Fibroblast of the aortic adventitia (primary cell): ENCODE measurements at places on chromosomes 13 and 19.

- no peak for DNase-seq
These were observed 67.4 kb upstream of the EDNRB start for GRCh38 chr13:77985866-77986636.

- no peak for DNase-seq
These were observed 1008.0 kb downstream of the PCDH9 start for GRCh38 chr13:66222127-66222526.

- peak; percentile 61 for DNase-seq
These were observed 19.6 kb downstream of the AP2A1 start for GRCh38 chr19:49786376-49786820.

DNA sequence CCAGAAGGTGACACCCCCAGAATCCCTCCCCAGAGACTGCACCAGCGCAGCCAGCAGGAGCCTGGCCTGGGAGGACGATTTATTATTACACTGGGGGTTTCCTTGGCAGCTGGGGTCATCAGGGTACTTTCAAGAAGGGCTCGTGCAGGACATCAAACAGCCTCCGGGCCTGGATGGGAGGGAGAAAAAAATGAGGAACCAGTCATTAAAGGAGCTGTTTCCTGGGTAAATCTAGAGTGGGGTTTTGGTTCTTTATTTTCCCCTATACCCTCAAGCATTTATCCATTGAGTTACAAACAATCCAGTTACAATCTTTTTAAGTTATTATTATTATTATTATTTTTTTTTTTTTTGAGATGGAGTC, 3.1 kb downstream of the POLR1G start:
- no peak for DNase-seq

- peak; percentile 58 for DNase-seq
These were observed 5.7 kb upstream of the PEX11G start for GRCh38 chr19:7494416-7495098.

DNA sequence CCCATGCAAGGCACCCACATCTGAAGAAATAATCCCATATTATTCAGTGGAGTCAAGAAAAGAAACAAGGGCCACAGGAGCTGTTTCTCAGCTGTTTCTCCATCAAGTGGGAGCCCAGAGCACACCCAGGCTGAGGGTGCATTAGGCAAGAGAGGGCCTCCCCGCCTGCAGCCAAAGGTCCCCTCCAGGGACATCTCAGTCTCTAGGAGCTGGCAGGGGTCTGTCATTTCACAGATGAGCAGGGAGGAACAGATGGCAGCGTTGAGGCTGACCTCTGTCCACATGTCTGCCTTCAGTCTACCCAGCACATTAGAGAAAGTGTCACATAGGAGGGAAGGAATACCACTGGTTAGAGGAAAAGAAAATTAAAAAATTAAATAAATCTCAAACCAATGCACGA, 157.7 kb downstream of the ZNF536 start:
- DNase-seq = no peak

- no peak for DNase-seq
These were observed 102.6 kb upstream of the RNF113B start for GRCh38 chr13:98279473-98280175.

GRCh38 chr13:48477191-48477855, 55.6 kb downstream of the RCBTB2 start:
- DNase-seq = no peak

DNA sequence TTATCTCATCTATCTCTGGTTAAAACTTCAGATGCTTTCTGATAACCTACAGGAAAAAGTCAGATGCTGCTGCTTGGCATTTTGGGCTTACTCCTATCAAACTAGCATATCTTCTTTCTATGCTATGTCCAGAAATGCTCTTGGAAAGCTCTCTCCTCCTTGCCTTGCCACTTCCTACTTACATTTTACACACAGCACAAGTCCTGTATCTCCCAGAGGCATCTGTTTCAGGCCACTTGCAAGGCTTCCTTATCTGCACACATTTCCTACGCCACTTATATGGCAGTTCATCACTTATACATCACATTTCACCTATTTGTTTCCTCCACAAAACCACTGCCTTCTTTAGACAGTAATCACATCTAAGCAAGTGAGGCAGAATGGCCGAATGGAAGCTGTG, 220.3 kb downstream of the DNAJC15 start:
- no peak for DNase-seq

DNA sequence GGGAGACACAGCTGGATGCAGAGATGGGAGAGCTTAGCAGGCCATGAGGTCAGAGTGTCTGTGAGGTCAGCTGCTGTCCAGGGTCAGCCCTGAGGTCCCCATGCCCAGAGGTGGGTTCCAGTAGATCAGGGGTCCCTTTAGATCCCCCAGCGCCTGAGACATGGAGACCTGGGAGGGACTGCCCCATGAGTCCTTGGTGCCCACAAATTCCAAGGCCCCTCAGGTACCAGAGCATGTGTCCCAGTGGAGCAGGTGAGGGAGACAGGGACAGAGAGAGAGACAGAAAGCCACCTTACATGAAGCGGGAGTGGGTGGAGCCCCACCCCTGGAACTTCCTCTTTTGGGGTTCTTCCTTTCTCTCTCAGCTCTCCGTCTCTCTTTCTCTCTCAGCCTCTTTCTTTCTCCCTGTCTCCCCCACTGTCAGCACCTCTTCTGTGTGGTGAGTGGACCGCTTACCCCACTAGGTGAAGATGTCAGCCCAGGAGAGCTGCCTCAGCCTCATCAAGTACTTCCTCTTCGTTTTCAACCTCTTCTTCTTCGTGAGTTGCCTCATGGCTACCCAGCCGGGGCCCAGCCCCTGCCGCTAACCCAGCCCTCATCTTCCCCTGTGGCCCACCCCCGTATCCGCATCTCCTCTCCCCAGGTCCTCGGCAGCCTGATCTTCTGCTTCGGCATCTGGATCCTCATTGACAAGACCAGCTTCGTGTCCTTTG, at the start of gene CD37:
TSS of gene CD37 (plus strand) at position 336 of the 713 bp plus-strand sequence. CDS start at position 471, 135 bp downstream.
- no peak for DNase-seq

- peak; percentile 56 for DNase-seq
These were observed 66.8 kb upstream of the RAP2A start for GRCh38 chr13:97367016-97367822.

DNA sequence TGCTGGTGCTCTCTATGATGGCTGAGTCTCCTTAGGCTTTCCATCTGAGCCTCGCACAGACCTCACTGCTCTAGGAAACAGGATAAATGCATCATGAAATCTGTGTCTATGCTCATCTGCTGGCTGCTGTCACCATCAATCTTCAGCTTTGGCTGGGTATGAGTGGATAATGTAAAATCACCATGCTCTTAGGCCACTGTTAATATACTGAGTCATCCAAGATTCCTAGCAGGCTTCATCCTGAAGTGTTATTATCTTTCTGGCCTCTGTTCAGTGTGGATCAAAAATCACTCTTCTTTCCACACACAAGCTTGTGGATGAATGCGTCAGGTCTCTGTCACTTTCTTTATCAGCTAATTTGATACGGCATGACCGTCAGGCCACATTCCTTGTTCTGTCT, 317.4 kb downstream of the NALCN start:
- no peak for DNase-seq

- DNase-seq = no peak
These were observed 81.4 kb downstream of the IRS2 start for GRCh38 chr13:109704771-109705635.

- DNase-seq = no peak
These were observed 426.9 kb upstream of the NBEA start for GRCh38 chr13:34515201-34515600.

- DNase-seq = peak; percentile 15
These were observed 24.4 kb downstream of the EPSTI1 start for GRCh38 chr13:42967660-42968059.

DNA sequence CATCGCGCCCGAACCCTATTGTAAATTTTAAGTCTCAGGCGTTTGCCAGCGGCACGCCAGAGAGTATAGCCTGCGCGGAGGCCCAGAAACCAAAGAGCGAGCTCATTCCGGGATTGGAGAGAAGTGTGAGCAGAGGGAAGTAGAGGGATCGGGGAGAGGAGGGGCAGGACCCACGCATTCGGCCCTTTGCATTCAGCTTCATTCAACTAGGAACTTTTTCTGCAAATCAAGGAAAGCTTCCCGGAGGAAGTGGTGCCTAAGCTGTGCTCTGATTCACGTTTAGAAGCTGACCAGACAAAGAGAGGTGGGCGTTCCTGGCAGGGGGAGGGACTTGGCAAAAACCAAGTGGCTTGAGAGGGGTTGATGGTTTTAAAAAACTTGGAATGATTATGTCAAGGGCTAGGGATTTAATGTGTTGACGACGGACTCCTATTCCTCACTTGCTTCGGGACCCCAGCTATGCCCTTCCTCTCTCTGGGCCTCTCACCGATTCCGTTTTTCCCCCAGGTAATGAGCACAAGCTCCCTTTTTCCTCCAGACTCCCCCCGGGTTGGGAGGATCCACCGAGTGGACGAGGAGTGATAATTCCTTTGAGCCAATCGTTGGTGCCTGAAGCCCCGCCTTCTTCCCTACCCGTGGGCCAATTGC, 811 bp upstream of the PRMT1 start:
- peak; percentile 97 for DNase-seq

- DNase-seq = no peak
These were observed 457.6 kb upstream of the SLC10A2 start for GRCh38 chr13:103523858-103524257.

DNA sequence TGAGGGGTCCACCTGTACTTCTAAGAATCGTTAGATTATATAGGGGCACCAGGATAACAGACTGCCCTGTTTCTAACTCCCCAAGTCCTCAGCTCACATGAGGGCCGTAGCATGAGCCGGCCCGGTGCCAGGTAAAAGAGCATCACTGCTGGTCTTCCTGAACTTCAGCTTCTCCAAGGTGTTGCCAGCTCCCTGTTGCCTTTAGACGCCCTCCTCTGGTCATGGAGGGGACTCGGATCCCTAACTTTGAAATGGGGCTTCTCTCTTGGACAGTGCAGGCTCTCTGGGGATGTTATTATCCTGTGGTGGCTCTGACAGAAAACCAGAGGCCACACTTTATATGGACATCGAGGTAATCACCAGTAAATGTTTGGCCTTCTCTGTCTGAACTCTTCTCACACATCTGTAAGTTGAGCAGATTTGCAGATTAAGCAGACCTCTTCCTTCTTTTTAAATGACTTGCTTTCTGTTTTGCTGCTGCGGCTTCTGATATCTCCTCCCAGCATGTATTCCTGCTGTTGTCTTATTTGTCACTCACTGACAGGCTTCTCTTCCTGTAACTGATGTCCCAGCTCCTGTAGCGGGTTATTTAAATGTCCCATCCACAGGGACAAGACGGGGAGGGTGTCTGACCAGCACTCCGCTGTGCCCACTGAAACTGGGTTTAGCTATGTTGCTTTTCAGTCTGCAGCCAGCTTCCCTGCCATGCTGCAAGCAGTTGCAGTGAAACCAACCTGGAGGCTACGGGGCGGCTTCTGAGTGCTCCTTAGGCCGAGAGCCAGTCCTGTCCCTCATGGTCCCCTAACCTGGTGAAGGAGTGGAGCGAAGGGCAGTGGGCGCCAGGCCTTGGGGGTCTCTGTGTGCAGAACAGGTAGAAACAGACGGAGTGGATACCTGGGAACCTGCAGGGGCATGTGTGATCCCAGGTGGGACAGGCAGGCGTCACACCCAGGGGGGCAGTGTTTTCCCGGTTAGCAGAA, 39.2 kb downstream of the TSSK6 start:
- peak; percentile 52 for DNase-seq

DNA sequence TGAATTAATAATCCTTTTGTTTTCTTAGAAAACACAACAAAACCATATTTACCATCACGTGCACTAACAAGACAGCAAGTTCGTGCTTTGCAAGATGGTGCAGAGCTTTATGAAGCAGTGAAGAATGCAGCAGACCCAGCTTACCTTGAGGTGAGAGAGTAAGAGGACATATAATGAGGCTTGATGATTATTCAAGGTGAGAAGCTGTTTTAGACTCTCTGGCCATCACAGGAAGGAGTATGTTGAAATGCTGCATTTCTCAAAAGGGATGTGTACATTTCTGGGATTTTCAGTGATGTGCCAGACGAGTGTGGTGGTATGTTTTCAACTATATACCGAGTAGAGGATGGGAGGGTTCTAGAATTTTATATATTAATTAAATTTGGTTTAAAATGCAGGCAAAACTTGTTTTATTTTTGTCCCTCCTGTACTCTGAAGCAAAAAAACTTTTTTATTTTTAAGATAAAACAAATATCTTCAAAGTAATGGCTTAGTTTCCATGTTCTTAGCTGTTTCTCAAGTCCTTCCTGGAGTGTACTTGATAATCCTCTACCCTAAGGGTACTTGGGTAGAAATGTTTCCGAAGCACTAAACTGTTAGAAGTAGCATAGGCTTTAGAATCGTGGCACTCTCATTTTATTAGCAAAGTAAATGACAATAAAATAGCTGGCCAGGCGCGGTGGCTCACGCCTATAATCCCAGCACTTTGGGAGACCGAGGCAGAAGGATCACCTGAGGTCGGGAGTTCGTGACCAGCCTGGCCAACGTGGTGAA, 51.1 kb downstream of the N4BP2L1 start:
- DNase-seq = no peak

GRCh38 chr13:106182404-106182803, 353.1 kb downstream of the EFNB2 start:
- peak; percentile 60 for DNase-seq

GRCh38 chr13:99724633-99725517, 223.6 kb downstream of the TM9SF2 start:
- no peak for DNase-seq

GRCh38 chr19:44643605-44644401, at the start of gene PVR:
TSS of gene PVR (plus strand) at chr19:44643910. CDS start at chr19:44644097, 187 bp downstream.
- DNase-seq = peak; percentile 60

DNA sequence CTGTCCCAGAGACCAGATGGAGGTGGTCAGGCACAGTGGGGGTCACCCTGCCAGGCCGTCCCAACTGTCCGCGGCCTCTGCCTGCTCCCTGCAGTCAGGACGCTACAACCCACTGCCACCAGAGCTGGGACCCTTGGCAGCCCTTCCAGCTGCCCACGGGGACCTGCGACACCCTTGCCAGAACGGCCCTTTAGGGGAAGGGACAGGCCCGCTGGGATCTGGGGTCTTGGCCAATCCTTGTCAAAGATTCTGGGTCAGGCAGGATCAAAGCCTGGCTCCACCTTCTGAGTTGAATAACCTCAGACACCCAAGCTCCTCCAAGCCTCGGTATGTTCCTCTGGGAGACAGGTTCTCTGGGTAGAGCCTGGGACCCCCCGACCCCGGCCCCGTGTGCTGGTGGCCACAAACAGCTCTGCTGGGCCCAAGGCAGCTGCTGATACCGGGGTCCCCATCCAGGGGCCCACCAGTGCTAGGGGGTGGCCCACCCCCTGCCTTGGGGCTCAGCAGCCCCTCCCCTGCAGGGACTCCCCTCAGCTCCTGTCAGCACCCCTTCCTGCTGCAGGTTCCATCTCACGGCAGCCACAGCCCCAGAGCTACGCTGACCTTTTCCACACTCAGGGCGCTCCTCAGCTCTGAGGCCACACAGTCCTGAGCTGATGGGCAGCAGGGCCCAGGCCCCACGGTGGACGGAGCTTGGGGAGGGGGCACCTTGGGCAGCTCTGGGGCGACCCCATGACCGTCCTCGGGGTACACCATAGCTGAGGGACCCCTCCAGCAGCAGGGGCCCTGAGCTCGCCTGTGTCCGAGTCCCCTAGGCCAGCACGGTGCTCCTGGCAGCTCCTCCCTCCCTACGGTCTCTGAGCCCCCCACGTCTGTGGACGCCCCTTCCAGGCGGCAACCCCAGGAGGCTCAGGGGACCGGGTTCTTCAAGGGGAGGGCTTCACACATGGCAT, 18.4 kb downstream of the SBNO2 start:
- peak; percentile 47 for DNase-seq
